Osteoblast (primary cell): ENCODE measurements at places on chromosomes 7 and 10. TPM values are rescaled to one million over a fixed set of nuclear protein-coding genes. Genes with fewer than 3 reads are reported as not detected.

OR2A5 gene
- not detected in 2 replicates for total RNA-seq

ZSWIM8 gene
- 63.1 and 76.7 TPM in 2 replicates for total RNA-seq

NPY gene
- total RNA-seq, result not detected in 2 replicates

KMT2E gene
- 108 and 124 TPM in 2 replicates for total RNA-seq

FRMPD2 gene
- 0.59 TPM in 1 of 2 replicates, not detected in the other for total RNA-seq

SEMA4G gene
- total RNA-seq, result under 0.01 and 0.29 TPM in 2 replicates

FGFBP3 gene
- 0.72 and 1.2 TPM in 2 replicates for total RNA-seq

GIMAP1 gene
- total RNA-seq, result not detected in 2 replicates

TPST1 gene
- 137 and 174 TPM in 2 replicates for total RNA-seq

DKK1 gene
- 50.7 and 66.2 TPM in 2 replicates for total RNA-seq

SPDYE6 gene
- total RNA-seq, result not detected in 2 replicates

CALHM3 gene
- not detected in 2 replicates for total RNA-seq

FOXP2 gene
- total RNA-seq, result 3.8 and 5.8 TPM in 2 replicates

NUDCD3 gene
- total RNA-seq, result 44.2 and 54.3 TPM in 2 replicates

AKR1C4 gene
- not detected in 2 replicates for total RNA-seq

HPSE2 gene
- total RNA-seq, result not detected in 2 replicates

GPR15LG gene
- total RNA-seq, result not detected in 2 replicates

GPR37 gene
- total RNA-seq, result under 0.01 and 0.29 TPM in 2 replicates

UCN3 gene
- not detected in 2 replicates for total RNA-seq

C10orf62 gene
- 0.29 and 0.36 TPM in 2 replicates for total RNA-seq

ZNF853 gene
- total RNA-seq, result under 0.01 TPM in 2 replicates

FAM25C gene
- total RNA-seq, result not detected in 2 replicates

HMX2 gene
- total RNA-seq, result not detected in 2 replicates

FAM171A1 gene
- 25.0 and 28.9 TPM in 2 replicates for total RNA-seq

AOAH gene
- total RNA-seq, result under 0.01 TPM in 1 of 2 replicates, not detected in the other

TACR2 gene
- total RNA-seq, result 0.29 and 0.36 TPM in 2 replicates

RELN gene
- total RNA-seq, result 0.29 and 0.36 TPM in 2 replicates

NCF1 gene
- under 0.01 TPM in 1 of 2 replicates, not detected in the other for total RNA-seq

HOXA2 gene
- total RNA-seq, result 0.36 and 0.59 TPM in 2 replicates

MACC1 gene
- total RNA-seq, result 0.29 and 0.36 TPM in 2 replicates

LUC7L2 gene
- total RNA-seq, result 44.2 and 48.9 TPM in 2 replicates

PAX4 gene
- not detected in 2 replicates for total RNA-seq

GJD4 gene
- under 0.01 TPM in 1 of 2 replicates, not detected in the other for total RNA-seq

NKX2-3 gene
- not detected in 2 replicates for total RNA-seq

LIPJ gene
- total RNA-seq, result under 0.01 TPM in 2 replicates

ICA1 gene
- 1.2 and 2.2 TPM in 2 replicates for total RNA-seq

UTF1 gene
- total RNA-seq, result not detected in 2 replicates

DCLRE1A gene
- 5.0 and 5.1 TPM in 2 replicates for total RNA-seq

ADCY1 gene
- 0.59 and 1.1 TPM in 2 replicates for total RNA-seq

OSBPL3 gene
- 30.8 and 37.7 TPM in 2 replicates for total RNA-seq

TRIM73 gene
- 0.36 and 1.5 TPM in 2 replicates for total RNA-seq

FGF8 gene
- not detected in 2 replicates for total RNA-seq

RBP3 gene
- not detected in 2 replicates for total RNA-seq

NHLRC2 gene
- total RNA-seq, result 15.6 and 16.2 TPM in 2 replicates

COL26A1 gene
- not detected in 2 replicates for total RNA-seq

GDF2 gene
- total RNA-seq, result not detected in 2 replicates

BMPR1A gene
- total RNA-seq, result 71.7 and 73.7 TPM in 2 replicates

TEX36 gene
- not detected in 2 replicates for total RNA-seq

GNAI1 gene
- total RNA-seq, result 36.2 and 42.1 TPM in 2 replicates

OR6V1 gene
- total RNA-seq, result not detected in 2 replicates

DOCK4 gene
- 31.5 and 31.8 TPM in 2 replicates for total RNA-seq

FBXL13 gene
- 2.1 and 2.2 TPM in 2 replicates for total RNA-seq

TUBAL3 gene
- total RNA-seq, result not detected in 2 replicates

VSTM4 gene
- total RNA-seq, result 10.1 and 14.1 TPM in 2 replicates

PRSS37 gene
- not detected in 2 replicates for total RNA-seq

GIMAP5 gene
- not detected in 2 replicates for total RNA-seq
